ENCODE measurements at places on chromosomes 3 and 15.

- DNase-seq: no peak
Observed at GRCh38 chr15:65829130-65829764, 37.2 kb upstream of the DENND4A start.

DNA sequence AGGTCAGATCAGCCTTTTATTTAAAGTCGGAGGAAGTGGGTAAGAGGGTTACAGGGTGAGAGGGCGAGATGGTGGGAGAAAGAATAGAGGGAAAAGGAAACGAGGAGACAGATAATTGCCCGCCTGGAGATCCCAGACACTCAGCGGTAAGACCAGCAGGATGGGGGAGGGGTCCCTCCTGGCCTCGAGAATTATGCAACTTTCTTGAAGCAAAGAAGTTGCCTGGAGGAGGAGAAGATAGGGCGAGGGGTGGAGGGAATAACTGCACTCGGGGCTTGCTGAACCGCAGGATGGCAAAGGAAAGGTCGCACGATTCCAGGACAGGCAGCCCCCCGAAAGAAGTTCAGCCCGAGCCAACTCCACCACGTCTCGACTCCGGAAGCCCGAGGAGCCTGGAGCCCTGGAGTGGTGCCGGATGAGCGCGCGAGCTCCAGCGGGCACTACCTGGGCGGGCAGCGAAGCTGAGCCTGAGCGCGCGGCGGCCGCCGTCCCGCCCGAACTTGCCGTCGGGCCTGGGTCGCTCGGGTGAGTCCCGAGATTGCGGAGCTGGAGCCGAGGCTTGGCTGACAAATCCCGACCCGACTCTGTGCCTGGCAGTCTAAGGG, 402 bp downstream of the WWTR1 start:
- DNase-seq: no peak

- DNase-seq: peak; percentile 66
Observed at GRCh38 chr15:31236184-31237042, 90.2 kb upstream of the KLF13 start.

GRCh38 chr3:129445471-129445870, 5.4 kb downstream of the IFT122 start:
- no peak for DNase-seq

DNA sequence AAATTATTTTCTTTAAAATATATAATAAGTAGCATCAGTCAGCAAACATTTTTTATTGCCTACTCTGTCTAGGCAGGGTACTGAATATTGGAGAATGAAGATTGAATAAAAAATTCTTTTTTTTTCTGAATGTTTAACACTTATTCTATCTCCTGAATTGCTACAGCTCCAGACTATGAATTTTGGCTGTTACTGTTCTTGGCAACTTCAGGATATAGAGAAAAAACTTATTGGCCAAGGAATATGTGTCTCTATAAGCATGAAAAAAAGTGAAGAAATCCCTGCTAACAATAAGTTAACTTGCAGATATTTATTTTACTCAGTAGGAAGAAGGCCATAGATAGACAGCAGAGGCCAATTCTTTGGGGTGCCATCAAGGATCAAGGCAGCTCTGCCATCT, 309.6 kb downstream of the RBMS3 start:
- DNase-seq: no peak

GRCh38 chr15:92565351-92566125, 90.0 kb downstream of the FAM174B start:
- no peak for DNase-seq

- no peak for DNase-seq
Observed at GRCh38 chr3:120025520-120025919, 68.7 kb downstream of the GSK3B start.

DNA sequence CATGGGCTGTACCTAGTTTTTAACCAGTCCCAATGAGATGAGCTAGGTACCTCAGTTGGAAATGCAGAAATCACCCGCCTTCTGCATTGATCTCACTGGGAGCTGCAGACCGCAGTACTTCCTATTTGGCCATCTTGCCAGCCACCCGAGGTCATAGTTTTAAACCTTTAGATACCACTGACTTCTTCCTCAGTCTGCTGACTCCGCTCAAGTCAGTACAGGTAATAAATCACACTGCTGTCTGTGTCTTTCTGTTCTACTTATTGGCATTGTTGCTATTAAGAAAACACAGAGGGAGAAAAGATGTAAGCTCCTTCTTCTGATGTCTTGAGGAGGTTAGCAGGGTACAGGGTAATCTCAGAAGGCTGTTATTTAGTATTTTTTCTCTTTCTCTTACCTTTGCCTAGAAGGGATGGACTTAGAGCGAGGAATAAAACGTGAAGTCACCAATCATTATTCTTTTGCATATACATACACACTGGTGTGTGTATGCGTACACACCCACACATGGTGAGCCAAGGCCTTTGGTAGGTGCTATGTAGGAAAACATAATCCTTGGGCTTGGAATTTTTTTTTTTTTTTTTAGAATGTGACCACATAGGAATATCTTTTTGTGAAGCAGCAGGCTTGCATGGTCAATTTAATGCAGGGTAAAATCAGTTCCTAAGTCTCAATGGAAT, 197.2 kb downstream of the EDEM1 start:
- DNase-seq: no peak

DNA sequence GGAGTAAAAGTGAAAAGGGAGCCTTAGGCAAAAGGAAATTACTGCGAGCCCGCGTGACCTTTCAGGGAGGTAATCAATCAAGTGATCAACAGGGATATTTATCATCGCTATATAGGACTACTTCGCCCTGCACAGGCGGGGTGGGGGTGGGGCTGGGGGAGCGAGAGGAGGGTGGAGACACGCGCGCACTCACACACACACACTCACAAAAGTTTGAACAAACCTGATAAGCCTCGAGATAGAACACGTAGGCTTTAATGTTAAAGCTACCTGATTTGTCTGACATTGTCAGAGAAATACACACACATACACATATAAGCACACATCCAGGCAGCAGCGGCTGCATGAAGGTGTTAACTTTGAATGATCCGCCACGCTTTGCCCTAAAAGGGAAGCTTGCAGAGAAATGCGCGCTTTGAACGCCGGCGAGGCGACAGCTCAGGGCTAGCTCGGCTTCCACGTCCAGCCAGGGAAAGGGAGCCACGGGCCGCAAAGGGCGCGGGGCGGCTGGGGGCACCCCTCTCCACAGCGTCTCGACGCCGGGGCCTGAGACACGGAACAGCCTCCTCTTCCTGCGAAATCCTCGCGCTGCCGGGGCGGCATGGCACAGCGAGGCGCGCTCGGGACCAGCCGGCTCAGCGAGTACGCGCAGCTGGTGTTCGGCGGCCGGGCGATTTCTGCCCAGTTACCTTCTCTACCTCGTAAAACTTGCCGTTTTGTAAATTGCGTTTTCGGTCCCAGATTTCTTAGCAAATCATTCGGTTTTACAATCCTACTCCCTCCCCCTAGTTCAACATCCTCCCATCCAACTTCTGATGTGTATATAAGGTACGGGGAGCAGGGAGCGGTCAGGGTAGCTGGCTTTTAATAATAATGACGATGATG, 4.8 kb upstream of the MECOM start:
- no peak for DNase-seq

GRCh38 chr3:17552351-17552750, 190.1 kb downstream of the TBC1D5 start:
- DNase-seq: no peak

- DNase-seq: no peak
Observed at GRCh38 chr15:73922186-73923151, 3.8 kb upstream of the LOXL1 start.

DNA sequence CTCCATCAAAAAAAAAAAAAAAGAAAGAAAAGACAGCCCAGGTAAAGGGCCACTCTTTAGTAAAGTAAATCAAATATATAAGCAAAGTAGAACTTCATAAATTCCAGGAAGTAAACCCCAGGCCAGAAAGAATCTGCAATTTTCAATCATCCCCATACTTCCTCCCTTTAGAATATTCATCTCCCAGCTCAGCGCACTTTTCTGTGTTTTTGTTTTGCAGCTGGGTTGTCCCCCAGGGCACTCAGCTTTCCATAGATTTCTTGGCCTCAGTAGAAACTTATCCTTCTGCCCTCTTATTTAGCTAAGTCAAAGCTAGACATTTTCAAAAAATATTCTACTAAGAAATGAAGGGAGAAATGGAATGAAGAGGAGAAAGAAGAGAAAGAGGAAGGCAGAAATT, 24.0 kb upstream of the SPRED1 start:
- DNase-seq: no peak

- DNase-seq: no peak
Observed at GRCh38 chr3:129881261-129881660, 12.2 kb downstream of the TMCC1 start.

DNA sequence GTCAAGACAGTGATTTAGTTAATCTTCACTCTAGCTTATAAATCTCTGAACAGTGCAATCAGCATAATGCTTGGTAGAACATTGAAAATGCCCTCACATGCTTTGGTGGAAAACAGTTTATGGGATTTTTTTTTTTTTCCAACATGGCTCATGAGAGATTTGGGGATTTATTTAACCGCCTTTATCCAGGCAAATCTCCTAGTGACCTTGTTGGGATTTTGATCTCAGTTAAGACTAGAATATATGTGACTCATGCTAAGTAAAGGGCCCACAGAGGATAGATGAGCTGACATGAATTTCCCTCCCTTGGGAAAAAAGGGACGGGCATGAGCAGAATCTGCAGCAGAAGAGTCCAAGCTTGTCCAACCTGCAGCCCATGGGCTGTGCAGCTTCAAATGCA, 18.7 kb downstream of the LRTM1 start:
- no peak for DNase-seq

GRCh38 chr3:186614597-186615483, 2.0 kb downstream of the AHSG start:
- DNase-seq: no peak
